Stimulated activated CD8-positive, alpha-beta memory T cell treated with anti-CD3 and anti-CD28 coated beads, Interleukin-15, amount 100 ng/mL, for 1 hour (primary cell): ENCODE measurements at places on chromosomes 11 and 22.

DNA sequence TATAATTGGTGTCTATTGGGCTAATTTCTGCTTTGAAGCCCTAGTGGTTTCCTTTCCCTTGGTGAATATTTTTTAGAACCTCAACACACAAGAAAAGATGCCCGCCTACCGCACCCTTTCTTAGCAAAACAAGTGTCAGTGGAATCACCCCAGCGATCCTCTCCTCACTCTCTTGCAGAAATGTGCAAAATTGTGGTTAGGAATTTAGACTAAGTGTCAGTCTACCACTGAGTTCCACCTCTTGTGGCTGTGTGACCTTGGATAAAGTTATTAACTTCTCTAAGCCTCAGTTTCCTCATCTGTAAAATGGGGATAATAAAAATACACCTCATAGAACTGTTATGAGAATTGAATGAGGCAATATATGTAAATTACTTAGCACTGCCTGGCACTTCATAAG lies 5.3 kb upstream of the JAML start:
- no peak for DNase-seq

GRCh38 chr11:105156720-105157119 lies 17.2 kb upstream of the CARD18 start:
- DNase-seq: no peak

DNA sequence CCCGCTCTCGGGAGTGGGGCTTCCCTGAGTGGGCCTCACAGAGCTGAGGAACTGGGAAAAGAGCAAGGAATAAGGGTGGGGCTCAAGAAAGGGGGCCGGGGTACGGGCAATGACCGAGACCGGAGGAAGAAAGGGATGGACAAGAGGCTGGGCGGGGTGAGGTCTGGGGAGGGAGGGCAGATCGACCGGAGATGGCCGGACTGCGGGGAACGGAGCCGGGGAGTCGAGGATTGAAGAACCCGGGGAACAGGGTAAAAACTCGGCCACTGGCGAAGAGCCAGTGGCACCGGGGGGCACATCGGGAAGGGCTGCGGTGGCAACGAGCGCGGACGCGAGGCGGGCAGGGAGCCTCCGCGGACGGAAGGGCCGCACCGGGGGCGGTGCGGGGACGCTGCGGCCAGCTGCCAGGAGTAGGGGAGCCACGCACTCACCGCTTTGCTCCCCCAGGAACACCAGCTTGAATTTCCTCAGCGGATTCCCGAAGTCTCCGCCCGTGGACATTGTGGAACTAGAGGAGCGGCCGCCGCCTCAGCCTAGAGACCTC lies 667 bp downstream of the RAB6A start:
- DNase-seq: no peak

DNA sequence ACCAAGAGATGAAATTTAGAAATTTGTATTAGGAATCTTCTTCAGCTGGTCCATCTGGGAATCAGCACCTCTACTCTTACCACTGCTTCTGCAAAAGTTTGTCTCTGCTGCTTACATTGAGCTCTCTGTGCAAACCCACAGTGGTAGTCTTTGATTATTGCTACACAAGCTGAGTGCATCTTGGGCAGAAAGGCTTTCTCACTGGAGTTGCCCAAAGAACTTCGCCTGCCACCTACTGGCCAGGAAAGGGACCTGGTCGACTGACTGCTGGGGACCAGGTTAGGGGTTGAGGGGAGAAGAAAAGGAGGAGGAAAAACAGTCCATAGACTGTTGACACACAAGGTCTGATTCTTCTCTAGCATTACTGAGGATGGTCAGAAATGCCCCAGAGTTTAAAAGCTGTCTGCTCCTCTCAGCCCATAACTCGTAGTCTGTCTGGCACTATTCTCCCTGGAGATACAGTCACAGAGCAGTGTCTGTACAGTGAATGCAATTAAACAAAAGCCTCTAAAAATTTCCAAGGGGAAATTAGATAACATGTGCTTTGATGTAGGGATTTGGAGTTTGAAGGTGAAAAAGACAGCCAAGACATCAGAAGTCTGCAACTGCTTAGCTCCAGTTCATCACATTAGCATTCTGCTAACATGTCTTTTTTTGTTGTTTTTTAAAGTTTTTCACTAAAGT lies 215.0 kb upstream of the CTSC start:
- no peak for DNase-seq

- no peak for DNase-seq
Measured at GRCh38 chr22:48259991-48260670, 1497.7 kb downstream of the TBC1D22A start.

DNA sequence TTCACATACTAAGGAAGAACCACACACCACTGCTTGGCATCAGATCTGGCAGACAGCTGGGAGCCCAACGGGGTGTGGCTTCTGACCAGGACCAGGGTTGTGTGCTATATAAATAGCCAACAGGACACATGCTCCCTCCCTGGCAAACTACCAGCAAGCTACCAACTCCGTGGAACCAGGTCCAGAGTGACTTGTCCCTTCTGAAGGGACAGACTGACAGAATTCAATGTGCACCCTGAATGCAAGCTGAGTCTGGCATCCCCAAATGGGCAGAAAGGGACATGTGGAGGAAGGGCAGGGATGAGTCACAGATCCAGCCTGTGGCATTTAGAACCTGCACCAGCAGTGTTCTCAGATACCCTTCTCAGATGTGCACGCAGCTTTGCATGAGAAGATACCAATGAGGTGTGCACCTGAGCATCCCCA lies 92.9 kb downstream of the MICAL3 start:
- no peak for DNase-seq

GRCh38 chr11:127632546-127632945 lies 632.0 kb upstream of the KIRREL3 start:
- DNase-seq: no peak

DNA sequence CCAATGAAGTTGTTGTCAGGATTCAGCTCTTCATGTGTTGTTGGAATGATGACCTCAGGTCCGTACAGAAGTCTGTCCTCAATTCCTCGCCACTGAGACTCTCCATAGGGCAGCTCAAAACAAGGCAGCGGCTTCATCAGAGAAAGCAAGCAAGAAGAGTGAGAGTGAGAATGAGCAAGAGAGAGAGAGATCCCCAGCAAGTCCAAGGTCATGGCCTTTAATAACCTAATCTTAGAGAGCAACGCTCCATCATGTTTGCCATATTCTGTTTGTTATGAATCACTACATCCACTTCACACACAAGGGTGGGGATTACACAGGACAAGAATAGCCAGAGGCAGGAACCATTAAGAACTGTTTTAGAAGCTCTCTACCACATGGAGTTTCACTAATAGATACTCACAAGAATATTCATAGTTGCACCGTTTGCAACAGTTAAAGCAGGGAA lies 23.3 kb upstream of the MMP7 start:
- DNase-seq: no peak

DNA sequence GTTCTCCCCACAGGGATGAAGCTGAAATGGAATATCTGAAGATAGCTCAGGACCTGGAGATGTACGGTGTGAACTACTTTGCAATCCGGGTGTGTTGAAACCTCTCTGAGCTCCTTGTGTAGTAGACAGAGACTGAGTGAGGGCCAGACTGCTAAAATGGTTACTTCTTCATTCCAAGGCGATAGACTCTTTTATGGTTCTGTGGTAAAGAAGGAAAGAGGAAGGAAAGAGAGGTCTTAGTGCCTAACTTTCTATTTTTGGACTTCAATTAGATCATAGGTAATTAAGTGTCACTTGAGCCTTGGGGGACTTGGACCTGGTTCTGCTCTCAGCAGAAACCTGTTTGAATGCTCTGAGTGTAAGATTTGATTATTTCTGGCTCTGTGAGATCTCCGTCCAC lies 54.7 kb downstream of the NF2 start:
- no peak for DNase-seq

- no peak for DNase-seq
Measured at GRCh38 chr11:75449776-75450175, 16.8 kb upstream of the KLHL35 start.

- peak; percentile 59 for DNase-seq
Measured at GRCh38 chr22:49962012-49962750, 1.6 kb downstream of the PIM3 start.

GRCh38 chr11:3995307-3995706 lies 99.3 kb upstream of the RRM1 start:
- DNase-seq: no peak

DNA sequence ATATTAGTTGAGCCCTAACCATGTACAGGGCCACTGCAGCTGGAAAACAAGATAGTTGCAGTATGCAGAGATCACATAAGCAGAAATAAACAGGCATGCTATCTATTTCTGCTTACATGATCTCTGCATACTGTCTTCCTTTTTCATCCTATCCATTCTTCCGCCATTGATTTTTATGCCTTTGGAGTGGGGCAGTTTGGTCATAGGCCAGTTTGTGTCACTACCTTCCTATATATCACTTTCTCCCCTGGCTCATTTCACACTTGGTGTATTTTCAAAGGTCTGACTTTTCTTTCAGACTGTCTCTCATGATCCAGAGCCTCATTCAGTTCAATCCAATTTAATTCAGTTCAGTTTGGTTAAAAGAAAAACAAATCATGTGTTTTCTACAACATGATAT lies 829.6 kb downstream of the KCNA4 start:
- DNase-seq: no peak

GRCh38 chr11:69010964-69011623 lies 2.0 kb downstream of the MRGPRF start:
- no peak for DNase-seq

GRCh38 chr11:63478896-63479295 lies 12.1 kb downstream of the PLAAT5 start:
- DNase-seq: peak; percentile 27

DNA sequence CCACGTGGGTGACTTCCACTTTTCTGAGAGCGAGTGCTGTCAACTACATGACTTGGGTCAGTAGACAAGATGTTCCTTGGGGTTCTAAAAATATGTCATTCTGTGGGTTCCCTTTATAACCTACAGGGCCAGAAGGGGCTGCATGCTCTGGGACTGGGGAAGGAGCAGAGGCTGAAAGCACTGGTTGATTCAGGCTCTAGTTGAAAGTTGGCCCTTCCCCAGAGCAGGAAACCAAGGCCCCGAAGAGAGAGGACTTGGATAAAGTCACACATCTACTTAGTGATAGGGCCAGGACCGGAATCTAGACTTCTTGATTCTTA lies 9.9 kb downstream of the ADAMTS15 start:
- no peak for DNase-seq

GRCh38 chr11:78828676-78829075 lies 254.0 kb upstream of the NARS2 start:
- DNase-seq: no peak

- DNase-seq: no peak
Measured at GRCh38 chr11:104928811-104929210, 30.6 kb upstream of the CASP12 start.

- DNase-seq: no peak
Measured at GRCh38 chr11:69355346-69355940, 61.5 kb downstream of the MYEOV start.

GRCh38 chr11:43467958-43468357 lies 109.2 kb downstream of the TTC17 start:
- DNase-seq: no peak

DNA sequence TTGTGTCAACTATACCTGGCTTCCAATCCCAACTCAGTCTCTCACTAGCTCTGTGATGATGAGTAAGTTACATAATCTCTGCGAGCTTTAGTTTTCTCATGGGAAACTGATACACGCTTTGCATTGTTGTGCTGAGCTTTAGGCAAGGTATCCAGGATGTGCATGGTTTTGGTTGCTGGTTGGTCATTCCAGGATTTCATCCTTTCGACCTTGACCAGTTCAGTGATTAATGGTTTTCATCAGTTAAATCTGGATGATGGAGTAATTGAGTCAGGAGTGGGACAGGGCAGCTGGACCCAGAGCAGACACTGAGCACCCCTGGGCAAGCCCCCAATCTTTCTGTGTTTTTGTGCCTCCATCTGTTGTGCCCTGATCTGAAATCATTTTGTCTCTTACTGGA lies 417.3 kb upstream of the CADM1 start:
- no peak for DNase-seq
